Ascending aorta (tissue), 2 donors: ENCODE measurements at places on chromosomes 7 and 10.

- no peak for DNase-seq
These were observed 131.9 kb downstream of the LHPP start for GRCh38 chr10:124593431-124593985.

DNA sequence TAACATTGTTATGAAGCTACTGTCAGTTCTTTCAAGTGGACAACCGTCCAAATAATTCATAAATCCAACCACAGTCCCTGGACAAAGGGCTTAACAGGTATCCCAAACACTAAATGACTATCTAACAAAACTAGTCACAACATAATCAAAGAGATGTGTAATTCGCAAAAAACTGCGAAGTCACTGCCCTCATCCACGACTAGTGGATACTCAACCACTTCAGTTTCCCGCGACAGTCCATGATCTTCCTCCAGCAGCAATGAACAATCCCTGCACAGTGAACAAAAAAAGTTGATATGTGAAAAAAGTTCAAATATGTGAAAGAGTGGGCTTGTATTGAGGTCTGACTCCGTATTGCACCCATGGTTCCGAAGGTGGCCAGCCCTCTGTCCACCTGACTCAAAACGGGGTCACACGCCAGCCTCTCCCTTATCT lies 287 bp downstream of the DCLRE1A start:
- no peak for DNase-seq

DNA sequence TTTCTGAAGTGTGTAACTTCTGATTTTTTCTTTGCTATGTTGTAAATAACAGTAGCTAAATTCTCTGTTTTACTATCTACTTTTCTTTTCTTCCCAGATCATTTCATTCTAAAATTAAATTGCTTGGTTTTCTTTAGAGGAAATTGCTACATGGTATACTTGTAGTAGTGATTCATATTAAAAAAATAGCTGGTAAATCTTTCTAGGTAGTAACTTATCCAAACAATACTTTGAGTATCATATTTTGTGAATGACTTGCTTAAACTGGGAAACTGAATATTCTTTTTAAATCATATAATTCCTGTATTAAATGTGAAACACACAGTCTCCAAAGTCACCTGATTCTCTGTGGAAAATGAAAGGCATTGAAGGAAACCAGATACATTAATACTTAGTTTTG lies 85.5 kb downstream of the ZNRF2 start:
- no peak for DNase-seq

GRCh38 chr10:6918305-6918704 lies 338.2 kb upstream of the PRKCQ start:
- DNase-seq, result no peak

- no peak for DNase-seq
These were observed 36.7 kb downstream of the RAB19 start for GRCh38 chr7:140440593-140440992.
